ENCODE measurements at places on chromosomes 6 and 20.

DNA sequence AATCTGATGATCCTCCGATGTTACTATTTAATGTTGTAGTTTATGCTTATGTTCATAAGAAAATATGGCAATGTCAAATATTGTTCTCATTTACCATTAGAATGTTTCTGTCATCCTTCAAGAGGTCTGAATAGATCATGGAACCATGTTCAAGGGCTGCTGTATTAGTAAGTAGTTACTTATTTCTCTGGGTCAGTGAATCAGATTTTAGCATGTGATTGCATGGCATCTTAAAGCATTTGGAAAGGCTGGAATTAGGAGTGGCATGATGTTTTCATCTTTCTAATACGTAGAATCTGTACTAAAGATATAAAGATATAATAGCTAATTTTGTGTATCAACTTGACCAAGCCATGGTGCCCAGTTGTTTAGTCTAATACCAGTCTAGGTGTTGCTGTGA, 40.5 kb upstream of the NKX2-4 start:
- DNase-seq = no peak

DNA sequence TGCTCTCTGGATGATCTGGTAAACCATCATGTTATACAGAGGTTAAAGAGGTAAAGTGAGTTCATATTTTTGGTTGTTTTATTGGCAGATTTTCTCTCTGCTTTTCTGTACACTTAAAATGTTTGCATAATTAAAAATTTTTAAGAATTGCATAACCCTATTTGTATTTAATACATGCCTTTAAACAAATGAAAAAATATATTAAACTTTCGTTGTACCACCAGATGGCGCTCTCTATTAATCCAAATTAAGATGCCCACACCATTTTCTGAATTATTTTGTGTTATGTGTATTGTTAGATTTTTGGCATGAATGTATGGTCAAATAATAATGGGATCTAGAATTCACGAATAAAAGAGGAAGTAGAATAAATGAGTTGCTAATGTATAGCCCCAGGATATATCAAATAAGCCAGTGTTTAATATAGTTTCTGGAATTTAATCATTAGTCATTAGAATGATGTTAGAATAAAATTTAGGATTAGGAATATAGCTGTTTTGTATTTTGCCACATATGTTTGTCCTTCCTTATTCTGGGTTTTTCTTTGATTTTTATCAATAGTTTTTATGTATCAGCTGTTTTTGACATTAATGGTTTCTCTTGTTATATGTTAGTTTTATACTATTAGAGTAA, 38.9 kb downstream of the SMAP1 start:
- DNase-seq = no peak

- DNase-seq = no peak
Observed at GRCh38 chr20:50918403-50918802, 12.8 kb downstream of the ADNP start.

- DNase-seq = no peak
Observed at GRCh38 chr6:33201147-33201545, 479 bp downstream of the SLC39A7 start.

DNA sequence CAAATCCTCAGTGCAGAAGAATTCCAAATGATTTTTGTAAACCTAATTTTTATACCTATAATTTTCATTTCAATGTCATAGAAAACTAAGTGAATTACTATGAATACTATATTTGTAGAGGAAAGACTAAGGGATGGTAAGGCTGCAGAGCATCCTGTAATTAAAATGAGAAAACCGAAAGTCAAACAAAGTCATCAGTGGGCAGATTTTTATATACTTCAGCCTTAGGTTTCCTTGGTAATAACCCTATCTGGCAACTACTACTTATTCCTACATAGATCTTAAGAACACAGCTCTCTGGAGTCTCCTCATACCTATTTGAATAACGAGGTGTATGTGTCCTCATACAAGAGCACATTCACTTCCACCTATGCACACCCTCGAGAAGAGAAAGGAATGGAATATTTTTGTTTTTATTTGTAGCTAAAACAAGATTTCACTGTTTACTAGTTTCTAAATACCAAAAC, 117.9 kb upstream of the SGK1 start:
- no peak for DNase-seq

Measured in GM20000 (cell line).